ENCODE measurements at places on chromosomes 2 and 18. TPM values are rescaled to one million over a fixed set of nuclear protein-coding genes. Genes with fewer than 3 reads are reported as not detected.

The HTR2B gene
- not detected for total RNA-seq

DNA sequence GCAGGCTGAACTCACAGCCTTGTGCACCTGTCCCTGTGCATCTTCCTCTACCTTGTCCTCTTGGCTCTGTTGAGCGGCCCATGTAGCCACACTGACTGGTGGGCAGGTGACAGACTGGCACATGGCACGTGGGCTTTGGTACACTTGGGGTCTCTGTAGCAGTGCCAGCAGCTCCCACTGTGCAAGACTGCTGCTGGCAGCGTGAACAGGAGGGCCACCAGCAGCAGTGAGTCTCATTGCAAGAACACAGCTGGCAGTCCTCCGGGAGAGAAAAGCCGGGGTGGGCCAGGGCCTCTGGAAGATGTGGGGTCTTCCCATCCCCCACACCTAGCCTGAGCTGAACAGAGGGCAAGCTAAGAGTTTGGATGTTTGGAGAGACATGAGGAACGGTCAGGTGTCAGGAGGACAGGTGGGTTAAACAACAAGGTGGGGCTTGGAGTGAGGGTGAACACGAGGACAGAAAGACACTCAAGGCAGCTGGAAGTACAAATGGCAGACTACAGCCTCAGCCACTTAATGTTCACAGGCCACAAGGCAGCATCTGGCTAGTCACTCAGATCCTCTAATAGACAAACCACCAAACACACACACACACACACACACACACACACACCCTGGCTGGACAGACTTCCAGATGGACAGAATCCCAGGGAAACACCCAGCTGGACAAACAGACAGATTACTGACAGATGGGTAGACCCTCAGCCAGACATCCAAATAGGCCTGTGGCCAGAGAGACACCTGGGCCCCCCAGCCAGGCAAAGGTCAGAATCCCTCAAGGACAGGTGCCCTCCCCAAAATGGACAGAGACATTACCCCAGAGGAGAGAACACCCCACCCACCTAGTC lies 2.3 kb upstream of the PTPN18 start:
- DNase-seq: no peak

GRCh38 chr2:6794448-6794847 lies 71.3 kb downstream of the CMPK2 start:
- no peak for DNase-seq

DNA sequence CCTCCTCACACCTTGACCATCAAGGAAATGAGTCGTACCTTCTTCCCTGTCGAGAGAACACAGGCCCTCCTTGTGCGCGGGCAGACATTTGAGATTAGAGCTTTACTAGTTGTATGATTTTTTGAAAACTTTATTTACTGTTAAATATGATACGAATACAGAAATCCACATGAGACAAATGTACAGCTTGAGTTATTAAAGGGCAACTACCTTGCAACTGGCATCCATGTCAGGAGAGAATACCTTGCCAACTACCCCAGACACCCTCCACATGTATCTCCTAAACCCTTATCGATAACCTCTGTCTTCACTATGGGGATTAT lies 28.3 kb downstream of the KLHL23 start:
- DNase-seq: no peak

DNA sequence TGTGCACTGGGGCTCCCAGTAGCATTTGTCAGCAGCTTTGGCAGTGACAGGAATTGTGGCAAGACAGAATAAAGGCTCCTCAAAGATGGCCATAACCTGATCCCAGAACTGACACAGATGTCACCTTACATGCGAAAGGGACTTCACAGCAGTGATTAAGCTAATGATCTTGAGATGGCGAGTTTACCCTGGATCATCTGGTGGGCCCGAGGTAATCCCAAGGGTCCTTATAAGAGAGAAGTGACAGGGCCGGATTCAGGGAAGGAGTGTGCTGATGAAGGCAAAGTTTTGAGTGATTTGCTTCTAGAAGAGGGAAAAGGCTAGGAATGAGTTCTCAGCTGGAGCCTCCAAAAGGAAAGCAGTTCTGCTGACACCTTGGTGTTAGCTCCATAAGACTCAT lies 333.9 kb downstream of the LPIN1 start:
- no peak for DNase-seq

DNA sequence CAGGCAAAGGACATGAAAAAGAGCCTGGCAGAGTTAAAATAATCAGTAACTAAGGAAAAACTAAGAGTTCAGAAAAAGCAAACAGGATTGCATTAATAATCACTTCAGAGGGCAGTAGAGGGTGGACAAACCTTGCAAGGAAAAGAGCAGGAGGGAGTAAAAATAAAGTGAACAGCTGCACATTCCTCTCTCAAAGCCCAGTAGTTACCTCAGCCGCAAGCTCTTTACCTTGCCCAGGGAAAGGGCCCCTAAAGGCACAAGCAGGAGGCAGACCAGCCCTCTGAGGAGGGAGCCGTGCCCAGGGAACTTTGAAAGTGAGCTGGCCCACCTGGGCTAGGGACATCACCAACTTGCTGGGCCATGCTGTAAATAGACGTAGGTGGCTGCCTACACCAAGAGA lies 196.9 kb downstream of the C1D start:
- no peak for DNase-seq

GRCh38 chr2:191638802-191639172 lies 39.1 kb upstream of the NABP1 start:
- DNase-seq: no peak

- no peak for DNase-seq
These were observed 6.8 kb downstream of the ITM2C start for GRCh38 chr2:230871361-230872150.
